Activated effector memory CD4-positive, alpha-beta T cell treated with Interleukin-2 at 50 U/mL for 16 hours (primary cell): ENCODE measurements at places on chromosomes 5 and 9.

- DNase-seq = no peak
These were observed 101.5 kb upstream of the BOD1 start for GRCh38 chr5:173717959-173718358.

DNA sequence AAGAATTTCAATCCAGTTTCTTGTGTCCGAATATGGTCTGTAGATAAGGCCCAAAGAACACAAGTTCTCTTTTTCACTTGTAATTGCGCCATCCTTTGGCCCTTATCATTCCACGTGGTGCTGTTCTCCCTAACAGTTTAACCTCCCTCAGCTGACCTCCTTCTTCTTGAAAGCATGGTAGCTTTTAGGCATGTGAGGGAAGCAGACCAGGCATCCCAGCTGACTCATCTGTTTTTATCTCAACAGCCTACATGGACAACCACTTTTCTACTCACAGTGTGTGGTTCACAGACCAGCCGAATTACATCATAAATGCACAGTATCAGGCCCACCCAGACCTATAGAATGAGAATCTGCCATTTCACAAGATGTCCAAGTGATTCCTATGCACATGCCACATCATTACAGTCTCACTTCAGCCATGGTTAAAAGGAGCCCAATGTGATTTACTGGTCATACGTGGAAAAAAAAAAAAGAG lies 26.9 kb upstream of the PLIN2 start:
- no peak for DNase-seq

DNA sequence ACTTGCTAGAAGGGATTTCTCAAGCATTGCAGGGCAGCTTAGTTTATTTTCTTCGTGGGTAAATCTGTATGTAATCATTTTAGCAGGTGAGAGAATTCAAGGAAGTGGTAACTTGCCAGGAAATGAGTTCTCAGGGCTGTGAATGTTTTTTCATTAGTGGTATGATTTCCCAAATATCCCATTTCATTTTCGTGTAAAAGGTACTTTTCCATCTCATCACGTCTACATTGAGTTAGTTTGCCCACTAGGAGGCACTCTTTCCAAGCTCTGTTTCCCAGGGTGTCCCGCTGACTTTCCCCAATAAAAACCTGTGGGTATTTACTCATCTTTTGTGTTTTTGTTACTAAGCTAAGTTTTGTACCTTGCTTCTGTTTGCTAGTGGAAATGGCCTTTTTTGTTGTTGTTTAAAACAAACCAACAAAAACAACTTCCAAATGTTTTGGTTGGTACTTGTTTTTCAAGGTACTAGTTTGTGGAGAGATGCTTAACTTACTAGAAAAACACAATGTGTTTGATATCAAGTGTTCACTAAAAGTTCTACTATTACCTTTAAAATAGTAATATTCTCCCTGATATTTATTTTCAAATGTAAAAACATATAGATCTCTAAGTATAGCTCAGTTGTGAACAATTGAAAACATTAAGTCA lies 373.6 kb downstream of the ADGRV1 start:
- no peak for DNase-seq

- DNase-seq = no peak
These were observed 87.6 kb downstream of the DAPK1 start for GRCh38 chr9:87585123-87585855.

GRCh38 chr9:18324928-18325745 lies 148.8 kb upstream of the ADAMTSL1 start:
- DNase-seq = no peak

DNA sequence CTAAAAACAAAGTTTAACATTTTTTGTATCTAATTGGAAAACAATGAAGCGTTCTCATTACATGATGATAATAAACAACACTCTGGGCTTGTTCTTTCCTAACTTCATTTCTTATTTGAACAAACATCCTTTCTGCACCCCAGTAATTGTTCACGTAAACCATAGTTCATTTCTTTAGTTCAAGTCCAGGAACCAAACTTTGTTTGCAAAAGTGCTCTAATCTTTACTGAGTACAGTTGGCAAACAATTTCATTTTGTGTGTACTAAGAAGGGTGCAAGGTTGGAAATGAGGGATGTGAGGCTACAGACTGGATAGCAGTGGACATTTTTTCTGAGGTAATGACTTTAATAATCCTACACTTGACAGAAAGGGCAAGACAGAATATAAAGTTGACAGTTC lies 113.5 kb downstream of the NREP start:
- no peak for DNase-seq

GRCh38 chr9:113737517-113738271 lies 138.4 kb upstream of the ZNF618 start:
- no peak for DNase-seq

- no peak for DNase-seq
These were observed 13.3 kb downstream of the OR13J1 start for GRCh38 chr9:35856882-35857281.

- no peak for DNase-seq
These were observed 63.7 kb downstream of the SLC1A1 start for GRCh38 chr9:4553951-4554381.
